ENCODE measurements at places on chromosomes 12 and 14.

- no peak for DNase-seq
Observed at GRCh38 chr14:85622106-85622505, 92.2 kb downstream of the FLRT2 start.

DNA sequence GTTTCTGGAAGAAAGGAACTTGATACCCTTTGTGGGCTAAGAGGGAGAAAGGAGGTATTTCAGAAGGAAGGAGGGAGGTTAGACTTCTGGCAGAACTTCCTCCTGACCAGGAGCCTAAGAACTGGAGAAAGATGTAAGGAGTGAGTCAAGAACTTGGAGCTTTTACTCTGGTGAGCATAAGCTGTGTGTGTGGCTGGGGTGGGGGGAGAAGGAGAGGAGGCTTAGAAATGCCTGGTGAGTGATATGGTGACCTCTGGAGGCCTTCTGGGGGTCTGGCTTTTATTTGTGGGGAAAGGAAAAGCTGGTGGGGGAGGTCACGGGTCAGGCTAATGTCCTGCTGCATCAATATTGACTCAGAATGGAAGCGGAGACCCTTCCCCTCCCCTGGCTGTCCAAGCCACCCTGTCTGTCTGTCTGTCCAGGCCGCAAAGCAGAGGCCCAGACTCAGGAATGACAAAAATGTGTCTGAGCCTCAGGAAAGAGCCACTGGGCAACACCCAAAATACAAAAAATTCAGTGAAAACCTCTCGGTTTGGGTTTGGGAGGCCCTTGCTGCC lies 4.8 kb downstream of the LRP1 start:
- DNase-seq: no peak

DNA sequence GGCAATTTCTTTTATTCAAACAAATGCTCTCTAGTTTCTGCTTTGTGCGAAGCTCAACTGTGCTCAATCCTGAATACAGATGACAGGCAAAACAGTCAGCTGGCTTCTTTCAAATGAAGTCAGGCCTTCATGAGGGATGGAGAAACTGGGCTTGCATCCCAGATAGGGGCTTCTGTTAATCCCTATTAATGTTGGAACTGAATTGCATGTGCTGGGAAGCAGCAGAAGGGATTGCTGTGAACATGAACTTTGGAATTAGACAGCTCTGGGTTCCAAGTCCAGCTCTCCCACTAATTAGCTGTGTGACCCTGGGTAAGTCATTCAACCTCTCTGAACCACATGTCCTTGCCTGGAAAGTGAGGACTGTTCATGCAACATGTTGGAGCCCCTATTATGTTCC lies 21.1 kb upstream of the CORO1C start:
- no peak for DNase-seq

GRCh38 chr14:34536951-34537676 lies 2.4 kb downstream of the EAPP start:
- no peak for DNase-seq

GRCh38 chr12:65269603-65270002 lies 8.9 kb upstream of the MSRB3 start:
- no peak for DNase-seq

GRCh38 chr12:104608998-104609397 lies 152.2 kb downstream of the CHST11 start:
- no peak for DNase-seq

- no peak for DNase-seq
Observed at GRCh38 chr12:54784115-54784514, 70.2 kb upstream of the MUCL1 start.

DNA sequence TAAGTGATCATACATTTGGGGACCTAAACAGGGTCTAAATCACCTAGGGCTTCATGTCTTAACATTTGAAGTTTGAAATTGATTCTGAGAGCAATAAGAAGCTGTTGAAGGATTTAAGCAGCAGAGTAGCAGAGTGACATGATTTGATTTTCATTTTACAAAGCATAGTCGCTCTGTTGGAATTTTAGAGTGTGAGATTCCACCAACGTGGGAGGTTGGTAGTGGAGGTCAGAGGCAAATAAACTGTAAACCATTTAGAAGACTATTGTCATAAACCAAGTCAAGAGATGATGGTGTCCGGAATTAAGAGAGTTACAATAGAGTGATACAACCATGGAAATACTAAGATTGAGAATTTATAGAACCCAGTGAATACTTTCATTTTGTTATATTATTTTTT lies 52.7 kb upstream of the ZDHHC17 start:
- no peak for DNase-seq

- DNase-seq: no peak
Observed at GRCh38 chr12:118734266-118734665, 247.1 kb upstream of the SRRM4 start.

- no peak for DNase-seq
Observed at GRCh38 chr12:101361455-101361854, 46.1 kb downstream of the ARL1 start.

- no peak for DNase-seq
Observed at GRCh38 chr14:79090641-79091180, 920.5 kb downstream of the NRXN3 start.

- DNase-seq: no peak
Observed at GRCh38 chr12:78797196-78797931, 67.2 kb upstream of the SYT1 start.

DNA sequence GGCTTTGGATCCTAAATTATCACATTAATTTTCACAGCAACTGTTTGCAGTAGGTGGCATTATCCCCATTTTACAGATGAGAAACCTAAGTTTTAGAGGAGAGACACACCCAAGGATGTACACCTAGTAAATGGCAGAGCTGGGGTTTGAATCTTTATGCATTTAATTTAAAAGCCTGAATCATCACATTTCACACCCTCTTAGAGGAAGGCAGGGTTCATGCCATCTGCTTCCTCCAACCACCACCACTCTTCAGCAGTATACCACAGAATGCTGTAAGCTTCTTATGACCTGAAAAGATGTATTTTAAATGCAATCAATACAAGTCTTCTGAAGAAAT lies 90.3 kb downstream of the CRADD start:
- DNase-seq: no peak

DNA sequence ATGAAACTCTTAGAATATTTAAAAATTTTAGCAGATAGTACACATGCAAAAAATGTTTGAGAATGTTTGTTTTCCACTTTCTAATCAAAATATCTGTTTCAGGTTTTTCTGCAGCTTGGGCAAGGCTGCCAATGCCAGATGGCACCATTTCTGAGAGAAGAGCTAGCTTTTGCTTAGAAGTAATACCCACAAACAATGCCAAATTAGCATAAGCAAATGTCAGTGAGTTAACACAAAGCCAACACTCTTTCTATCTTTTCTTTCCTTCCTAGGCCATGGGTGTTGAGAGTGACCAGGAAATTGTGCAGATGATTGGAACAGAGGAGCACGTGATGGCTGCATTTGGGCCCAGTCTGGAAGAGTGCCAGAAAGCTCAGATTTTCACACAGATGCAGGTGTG lies 35.2 kb downstream of the POLR3B start:
- no peak for DNase-seq

DNA sequence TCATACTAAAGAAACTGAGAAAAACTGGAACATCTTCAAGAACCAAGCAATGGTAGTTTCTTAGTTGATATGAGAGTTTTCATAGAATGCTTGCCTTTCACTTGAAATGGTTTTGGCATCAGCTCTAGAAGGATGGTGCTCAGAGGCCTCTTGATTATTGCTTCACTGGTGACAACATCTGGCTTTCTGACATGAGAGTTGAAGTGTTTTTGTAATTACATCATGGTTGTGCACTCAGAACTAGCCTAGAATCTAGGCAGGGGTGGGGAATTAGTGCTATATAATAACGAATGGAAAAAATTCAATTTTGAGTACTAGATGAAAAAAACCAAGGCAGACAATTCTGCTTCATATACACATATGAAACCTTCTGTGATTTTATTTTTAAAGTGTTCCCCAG lies 172.8 kb upstream of the LMNTD1 start:
- no peak for DNase-seq

DNA sequence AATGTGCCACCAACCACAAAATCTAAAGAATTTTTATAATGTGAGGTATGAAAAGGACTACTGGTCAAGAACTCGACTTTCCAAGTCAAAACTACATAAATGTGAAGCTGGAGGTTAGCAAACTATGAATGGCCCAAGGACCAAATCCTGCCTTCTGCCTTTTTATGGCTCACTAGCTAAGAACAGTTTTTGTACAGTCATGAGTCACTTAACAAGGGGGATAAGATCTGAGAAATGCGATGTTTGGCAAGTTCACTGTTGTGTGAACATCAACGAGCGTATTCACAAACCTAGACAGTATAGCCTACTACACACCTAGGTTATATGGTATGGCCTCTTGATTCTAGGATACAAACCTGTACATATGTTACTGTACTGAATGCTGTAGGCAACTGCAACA lies 28.2 kb downstream of the FERMT2 start:
- no peak for DNase-seq

- DNase-seq: peak; percentile 93
Observed at GRCh38 chr14:105537580-105538474, 11.4 kb downstream of the TMEM121 start.

DNA sequence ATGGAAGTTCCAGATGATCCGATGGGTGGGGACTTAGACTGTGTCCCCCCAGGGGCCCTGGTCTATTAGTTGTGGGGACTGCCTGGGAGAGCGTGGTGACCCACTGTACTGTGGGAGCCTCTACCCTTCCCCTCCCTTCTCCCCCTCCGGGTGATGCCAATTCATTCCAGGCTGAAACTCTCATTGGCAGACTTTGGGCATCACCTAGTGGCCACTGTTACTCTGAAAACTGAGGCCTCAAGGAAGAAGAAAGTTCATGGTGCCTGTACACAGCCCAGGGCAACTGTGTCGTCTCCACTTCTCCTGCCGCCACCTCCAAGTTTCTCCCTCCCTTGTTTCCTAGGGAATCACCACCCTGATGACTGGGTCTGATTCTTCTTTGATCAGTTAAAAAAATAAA lies 173.6 kb upstream of the ALG10B start:
- no peak for DNase-seq

- DNase-seq: no peak
Observed at GRCh38 chr12:117024961-117025480, 74.2 kb downstream of the TESC start.

DNA sequence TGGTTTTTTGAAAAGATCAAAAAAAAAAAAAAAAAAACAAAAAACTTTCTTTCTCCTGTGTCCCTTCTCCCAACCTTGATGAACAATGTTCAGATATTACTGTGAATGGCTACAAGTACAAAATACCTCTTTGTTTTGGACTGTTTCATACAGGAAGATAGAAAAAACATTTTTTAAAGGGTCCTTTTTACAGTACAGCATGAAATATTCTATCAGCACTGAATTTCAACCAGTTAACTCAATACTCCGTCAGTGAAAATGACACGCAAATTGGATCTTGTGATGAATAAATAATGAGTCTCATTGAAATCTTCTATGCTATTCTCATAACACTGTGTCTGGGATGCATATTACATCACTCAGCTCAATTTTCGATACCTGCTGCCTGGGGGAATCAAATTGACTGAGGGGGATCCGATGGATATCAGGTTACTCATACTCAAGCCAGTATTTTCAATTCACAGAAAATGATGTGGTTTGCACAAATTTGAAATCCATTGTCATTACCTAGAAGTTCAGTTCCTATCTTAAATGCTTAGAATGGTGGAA lies 179.6 kb downstream of the TMTC2 start:
- DNase-seq: no peak

GRCh38 chr12:9669534-9669933 lies at the start of gene CLEC2D:
TSS of gene CLEC2D (plus strand) at chr12:9669713. CDS start at chr12:9669735, 22 bp downstream.
- DNase-seq: peak; percentile 69

DNA sequence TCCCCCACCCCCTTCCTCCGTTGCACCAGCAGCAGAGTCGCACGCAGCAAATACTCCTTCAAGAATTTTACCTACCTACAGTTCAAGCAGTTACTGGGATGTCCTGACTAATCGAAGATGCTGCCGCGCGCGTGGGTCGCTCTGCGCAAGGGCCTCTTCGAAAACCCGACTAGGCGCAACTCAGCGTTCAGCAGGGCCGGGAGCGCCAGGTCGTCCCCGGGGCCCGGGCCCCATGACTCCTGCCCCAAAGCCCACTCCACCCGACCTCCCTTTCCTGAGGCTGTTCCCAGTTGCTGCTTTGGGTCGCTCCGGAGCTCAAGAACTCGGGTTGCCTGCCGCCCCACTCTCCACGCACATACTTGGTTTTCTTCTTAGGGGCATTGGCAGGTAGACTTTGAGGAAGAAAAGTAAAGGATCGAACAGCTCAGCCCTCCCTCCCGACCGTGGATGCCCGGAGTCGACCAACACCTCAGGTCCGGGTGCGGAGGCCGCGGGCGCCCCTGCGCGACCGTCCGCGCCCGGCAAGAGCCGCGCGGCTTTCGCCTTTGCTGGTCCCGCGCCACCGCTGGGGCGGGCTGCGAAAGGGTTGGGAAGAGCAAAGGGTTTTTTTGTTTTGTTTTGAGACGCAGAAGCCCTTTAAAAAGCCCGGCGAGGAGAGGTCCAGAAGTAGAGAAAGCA lies 1.9 kb downstream of the BMP4 start:
- no peak for DNase-seq
